ENCODE measurements at places on chromosomes 13 and 19.

GRCh38 chr13:79037197-79037596 is 368.9 kb downstream of the RBM26 start:
- DNase-seq, result no peak

DNA sequence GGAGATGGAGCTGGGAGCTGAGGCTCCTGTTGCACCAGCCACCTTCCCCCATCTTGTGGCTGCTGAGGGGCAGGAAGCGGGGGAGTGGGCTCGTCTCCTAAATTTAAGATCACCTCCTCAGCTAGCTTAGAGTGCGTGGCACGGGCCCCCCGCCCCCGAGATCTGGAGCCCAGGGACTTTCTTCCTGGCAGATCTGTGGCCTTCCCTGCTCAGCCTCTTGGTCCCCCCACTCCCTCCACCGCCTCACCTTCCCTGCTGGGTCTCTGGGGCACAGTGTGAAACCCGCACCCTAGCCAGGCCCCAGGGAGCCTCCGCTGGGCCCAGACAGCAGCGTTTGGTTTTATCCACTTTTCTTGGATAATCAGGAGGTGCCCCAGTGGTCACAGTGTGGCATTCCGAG is 35.9 kb downstream of the MAU2 start:
- DNase-seq, result no peak

DNA sequence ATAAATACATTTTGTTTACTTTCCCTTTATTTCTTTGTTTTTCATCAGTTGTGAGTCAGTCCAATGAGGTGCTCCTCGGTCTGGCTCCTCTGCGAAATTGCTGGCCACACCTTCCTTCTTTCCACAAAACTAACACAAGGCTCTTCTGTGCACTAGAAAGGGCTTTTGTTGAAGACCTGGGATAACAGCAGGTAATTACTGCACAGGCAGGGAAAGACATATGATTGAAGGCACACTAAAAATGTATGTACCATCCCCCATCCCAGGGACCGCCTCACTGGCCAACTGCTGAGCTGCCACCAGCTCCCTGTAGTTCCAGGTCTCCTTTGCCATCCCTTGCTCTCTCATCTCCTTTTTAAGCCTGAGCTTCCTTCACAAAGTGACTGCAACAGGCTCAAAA is 180.5 kb downstream of the EFNB2 start:
- DNase-seq, result no peak

DNA sequence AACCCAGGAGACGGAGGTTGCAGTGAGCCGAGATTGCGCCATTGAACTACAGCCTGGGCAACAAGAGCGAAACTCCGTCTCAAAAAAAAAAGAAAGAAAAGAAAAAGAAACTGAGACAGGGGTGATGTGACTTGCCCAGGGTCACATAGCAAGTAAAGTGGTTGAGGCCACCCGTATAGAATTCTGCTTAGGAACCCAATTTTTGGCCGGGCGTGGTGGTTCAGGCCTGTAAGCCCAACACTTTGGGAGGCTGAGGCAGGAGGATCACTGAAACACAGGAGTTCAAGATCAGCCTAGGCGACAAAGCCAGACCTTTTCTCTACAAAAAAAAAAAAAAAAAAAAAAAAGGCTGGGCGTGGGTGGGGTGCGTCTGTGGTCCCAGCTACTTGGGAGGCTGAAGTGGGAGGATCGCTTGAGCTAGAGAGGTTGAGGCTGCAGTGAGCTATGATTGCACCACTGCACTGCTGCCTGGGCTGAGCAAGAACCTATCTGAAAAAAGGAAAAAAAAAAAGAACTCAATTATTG is 1.3 kb downstream of the SNRPA start:
- DNase-seq, result no peak

- no peak for DNase-seq
Measured at GRCh38 chr19:8334458-8335342, 8.4 kb downstream of the KANK3 start.

DNA sequence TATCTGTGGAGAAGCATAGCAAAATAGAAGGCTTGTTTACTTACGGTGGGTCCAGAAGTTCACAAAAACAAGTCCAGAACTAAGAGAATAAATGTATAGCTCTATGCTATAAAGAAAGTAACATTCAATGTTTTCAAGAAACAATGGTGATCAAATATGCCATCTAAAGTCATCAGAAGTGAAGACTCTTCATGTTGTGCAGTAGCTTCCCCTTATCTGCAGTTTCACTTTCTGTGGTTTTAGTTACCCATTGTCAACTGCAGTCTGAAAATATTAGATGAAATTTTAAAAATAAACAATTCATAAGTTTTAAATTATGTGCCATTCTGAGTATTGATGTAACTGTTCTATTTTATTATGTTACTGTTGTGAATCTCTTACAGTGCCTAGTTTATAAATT is 72.5 kb downstream of the EDNRB start:
- DNase-seq, result no peak

- DNase-seq, result no peak
Measured at GRCh38 chr13:94561126-94561525, 34.8 kb downstream of the TGDS start.

GRCh38 chr13:26377038-26377437 is 123.1 kb downstream of the CDK8 start:
- DNase-seq, result no peak

DNA sequence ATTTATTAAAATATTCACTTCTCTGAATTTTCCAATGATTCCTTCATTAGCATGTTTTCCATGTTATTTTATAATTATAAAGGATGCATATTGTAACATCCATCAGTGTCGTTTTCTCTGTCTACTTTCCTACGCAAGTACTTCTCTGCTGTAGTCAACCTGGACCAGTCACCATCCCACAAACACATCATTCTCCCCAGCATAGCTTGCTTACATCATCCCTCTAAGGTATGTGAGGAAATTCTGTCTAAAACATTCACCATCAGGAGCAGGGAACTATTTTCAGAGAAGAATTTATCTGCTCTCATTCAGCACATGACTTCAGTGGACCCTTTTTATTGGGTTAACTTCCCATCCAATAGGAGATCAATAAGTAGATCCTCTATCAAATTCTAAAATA is 806.1 kb upstream of the ARGLU1 start:
- no peak for DNase-seq

GRCh38 chr19:7000816-7001215 is 20.4 kb downstream of the MBD3L2B start:
- DNase-seq, result no peak

DNA sequence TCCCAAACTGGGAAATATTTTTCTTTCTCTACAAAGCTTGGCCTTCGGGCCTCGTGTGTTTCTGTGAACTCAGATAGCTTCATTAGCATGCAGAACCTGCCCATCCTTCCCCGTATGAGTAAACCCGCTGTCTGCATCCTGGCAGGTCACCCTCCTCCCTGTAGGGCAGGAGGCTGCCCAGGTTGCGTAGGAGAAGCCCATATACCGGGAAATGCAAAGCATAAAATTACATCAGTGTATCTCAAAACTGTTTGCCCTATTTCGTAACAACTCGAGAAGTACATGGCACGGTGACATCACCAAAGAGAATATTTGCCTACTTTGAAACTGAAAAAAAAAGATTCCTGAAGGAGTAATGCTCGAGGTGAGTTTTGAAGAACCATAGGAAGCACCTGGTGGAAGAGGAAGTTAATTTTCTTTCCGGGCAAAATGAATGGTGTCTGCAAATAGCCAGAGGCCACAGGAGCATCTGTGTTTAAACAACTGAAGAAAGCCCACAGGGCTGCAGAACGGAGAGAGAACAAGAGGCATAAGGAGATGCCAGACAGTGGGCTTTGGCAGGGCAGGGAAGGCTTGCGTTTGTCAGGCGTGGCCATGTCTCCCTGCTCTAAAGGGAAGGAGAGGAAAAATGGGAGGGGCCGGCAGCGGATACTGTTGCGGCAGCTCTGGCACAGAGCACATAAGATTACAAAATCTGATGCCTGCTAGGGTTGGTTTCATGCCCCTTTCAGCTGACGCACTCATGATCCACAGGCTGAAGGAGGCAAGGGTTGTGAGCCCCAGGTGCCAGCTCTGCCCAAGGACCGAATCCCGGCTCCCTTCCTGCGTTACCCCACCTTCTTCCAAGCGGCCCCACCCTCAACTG is 81.4 kb downstream of the IRS2 start:
- no peak for DNase-seq

DNA sequence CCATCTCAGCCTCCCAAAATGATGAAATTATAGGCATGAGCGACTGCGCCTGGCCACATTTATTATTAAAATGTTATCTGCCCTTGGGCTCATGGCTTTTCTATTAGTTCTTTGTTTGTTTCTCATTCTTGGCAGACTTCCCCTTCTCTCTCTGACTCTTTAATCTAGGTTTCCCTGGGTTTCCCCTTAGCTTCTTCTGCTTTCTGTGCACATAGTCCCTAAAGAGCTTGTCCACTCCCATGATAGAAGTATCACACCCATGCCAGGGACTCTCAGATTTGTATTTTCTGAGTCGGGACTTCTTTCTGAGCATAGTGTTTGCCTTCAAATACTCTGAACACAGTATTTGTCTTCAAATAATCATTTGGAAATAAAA is 38.6 kb upstream of the ITM2B start:
- no peak for DNase-seq

DNA sequence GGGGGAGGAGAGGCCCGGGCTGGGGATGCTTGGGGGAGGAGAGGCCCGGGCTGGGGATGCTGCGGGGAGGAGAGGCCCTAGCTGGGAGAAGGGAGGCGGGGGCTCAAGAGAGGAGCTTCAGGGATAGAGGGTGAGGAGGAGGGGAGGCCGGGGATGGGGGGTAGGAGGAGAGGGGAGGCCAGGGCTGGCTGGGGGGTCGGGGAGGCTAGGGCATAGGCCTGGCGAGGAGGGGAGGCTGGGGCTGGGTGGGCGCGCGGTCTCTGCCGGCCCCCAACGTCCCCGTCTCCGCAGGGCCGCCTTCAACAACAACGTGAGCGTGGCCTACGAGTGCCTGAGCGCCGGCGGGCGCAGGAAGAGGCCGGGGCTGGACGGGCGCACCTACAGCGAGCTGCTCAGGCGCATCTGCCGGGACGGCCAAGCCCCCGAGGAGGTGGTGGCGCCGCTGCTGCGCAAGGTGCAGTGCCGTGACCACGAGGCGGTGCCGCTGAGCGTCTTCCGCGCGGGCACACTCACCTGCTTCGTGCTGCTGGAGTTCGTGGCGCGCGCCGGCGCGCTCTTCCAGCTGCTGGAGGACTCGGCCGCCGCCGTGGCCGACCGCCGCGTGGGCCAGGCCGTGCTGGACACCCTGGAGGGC is 11.4 kb downstream of the TPGS1 start:
- DNase-seq, result peak; percentile 32

- no peak for DNase-seq
Measured at GRCh38 chr19:8593931-8594330, 16.6 kb downstream of the ADAMTS10 start.

GRCh38 chr13:61453121-61453520 is 37.5 kb upstream of the PCDH20 start:
- no peak for DNase-seq

DNA sequence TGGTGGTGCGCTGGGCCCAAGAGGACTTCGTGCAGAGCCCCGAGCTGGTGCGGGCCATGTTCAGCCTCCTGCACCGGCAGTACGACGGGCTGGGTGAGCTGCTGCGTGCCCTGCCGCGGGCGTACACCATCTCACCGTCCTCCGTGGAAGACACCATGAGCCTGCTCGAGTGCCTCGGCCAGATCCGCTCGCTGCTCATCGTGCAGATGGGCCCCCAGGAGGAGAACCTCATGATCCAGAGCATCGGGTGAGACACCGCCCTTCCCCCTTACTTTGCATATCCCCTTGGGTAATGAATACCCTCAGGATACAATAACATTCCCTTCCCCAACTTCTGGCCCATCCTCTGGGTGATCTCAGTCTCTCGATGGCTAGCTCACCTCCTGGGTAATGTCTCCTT is 60.9 kb downstream of the RYR1 start:
- no peak for DNase-seq

- no peak for DNase-seq
Measured at GRCh38 chr19:17281391-17282304, at the start of gene ANKLE1. Gene ANKLE1, plus strand, starts transcription at chr19:17281901. Its CDS starts 20 bp downstream, at chr19:17281921.

DNA sequence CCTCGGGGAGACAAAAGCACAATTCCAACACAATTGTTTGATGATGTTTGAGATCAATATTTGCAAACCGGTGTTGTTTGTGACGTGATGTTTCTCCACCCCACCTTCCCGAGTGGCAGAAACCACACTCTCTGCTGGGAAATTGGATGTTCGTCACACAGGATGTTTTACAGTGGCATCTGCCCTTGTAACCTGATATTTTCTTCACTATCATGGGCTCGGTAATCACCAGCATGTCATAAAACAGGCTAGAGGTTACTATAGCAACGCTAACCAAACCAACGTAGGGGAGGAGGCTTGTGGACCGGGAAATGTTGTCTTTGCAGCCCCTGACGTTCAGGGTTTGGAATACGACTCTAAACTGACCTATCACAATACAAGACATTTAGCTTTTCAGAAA is 454.5 kb downstream of the IRS2 start:
- DNase-seq, result no peak

DNA sequence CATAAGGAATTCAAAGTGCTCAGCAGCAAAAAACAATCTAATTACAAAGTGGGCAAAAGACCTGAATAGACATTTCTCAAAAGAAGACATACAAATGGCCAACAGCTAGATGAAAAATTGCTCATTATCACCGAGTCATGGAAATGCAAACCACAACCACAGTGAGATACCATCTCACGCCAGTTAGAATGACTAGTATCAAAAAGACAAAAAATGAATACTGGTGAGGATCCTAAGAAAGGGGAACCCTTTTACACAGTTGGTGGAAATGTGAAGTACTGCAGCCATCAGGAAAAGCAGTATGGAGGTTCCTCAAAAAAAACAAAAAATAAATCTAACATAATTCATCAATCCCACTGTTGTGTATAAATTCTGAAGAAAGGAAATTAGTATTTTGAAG is 1206.1 kb downstream of the EFNB2 start:
- DNase-seq, result no peak

DNA sequence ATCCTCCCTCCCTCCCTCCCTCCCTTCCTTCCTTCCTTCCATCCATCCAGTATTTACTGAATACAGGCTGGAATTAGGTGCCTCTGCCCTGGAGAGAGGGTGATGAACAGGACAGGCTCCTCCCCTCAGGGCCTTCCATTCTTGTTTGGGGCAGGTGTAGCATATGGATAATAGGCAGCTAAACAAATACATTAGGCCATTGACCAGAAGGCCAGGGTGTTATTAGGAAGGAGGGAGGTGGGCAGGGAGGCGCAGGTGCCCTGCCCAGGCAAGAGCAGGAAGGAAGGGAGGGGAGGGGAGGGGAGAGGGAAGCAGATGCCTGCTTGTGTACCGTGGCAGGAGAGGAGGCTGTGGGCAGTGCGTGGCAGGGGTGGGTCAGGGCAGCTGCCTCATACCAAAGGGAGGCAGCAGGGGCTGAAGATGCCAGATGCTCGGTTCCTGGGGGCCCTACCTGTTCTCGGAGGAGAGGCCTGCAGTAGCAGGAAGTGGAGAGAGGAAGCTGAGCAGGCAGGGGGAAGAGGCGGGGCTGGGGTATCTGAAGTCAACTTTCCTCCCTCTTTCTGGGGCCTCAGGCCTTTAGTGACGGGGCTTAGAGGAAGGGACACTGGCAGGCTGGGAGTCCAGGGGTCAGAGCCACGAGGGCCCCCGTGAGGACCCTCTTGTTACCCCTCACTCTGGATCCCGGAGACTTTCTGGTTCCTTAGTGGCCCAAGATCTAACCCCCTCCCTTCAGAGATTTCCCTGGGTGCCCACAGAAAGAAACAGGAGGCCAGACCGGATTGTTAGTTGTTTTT is at the start of gene RINL:
Gene RINL, minus strand, starts transcription at position 495 of the 794 bp plus-strand sequence. CDS start 1,533 bp downstream, outside the sequence.
- DNase-seq, result peak; percentile 44
